ENCODE measurements at places on chromosomes 12 and 14.

GRCh38 chr12:91093341-91093740 is 18.0 kb downstream of the LUM start:
- DNase-seq: no peak

DNA sequence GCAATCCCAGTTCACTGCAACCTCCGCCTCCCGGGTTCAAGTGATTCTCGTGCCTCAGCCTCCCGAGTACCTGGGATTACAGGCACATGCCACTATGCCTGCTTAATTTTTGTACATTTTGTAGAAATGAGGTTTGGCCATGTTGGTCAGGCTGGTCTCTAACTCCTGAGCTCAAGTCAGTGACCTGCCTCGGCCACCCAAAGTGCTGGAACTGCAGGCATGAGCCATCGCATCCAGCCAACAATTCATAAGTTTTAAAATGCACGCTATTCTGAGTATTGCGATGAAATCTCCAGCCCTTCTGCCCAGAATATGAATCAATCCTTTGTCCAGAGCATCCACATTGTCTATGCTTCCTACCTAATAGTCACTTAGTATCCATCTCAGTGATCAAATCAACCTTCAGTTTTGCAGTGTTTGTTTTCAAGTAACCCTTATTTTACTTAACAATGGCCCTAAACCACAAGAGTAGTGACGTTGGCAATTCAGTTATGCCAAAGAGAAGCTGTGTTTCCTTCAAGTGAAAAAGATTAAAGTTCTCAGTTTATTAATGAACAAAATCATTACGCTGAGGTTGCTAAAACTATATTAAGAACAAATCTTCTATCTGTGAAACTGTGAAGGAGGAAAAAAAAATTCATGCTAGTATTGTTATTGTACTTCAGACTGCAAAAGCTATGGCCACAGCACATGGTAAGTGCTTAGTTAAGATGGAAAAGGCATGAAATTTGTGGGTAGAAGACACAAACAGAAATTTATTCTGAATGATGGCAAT is 11.0 kb downstream of the GCH1 start:
- DNase-seq: no peak

DNA sequence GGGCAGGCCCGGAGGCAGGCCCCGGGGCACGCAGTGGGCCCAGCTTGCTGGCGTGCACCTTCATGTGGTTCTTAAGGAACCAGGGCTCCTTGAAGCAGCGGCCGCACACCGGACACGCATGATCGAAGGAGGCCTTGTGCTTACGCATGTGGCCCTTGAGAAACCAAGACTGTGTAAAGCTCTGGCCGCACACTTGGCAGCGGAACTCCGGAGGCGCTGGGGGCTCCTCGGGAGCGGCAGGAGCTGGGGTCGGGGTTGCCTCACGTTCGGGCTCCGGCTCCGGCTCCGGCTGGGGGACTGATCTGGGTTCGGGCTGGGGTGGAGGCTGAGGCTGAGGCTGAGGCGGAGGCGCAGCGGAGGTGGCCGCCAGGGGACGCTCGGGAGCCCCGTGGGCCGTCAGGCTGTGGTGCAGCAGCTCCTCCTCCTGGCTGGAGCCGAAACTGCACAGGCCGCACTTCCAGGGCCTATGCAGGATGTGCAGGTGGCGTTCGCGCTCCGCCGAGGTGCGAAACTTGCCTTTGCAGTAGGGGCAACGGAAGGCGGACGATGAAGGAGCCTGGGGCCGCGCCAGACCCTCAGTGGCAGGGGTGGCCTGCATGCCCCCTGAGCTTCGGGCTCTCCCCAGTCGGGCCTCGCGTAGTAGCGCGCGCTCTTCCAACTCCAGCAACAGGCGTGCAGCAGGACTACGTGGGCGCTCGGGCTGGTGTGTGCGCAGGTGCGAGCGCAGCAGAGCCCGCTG is 6.0 kb downstream of the ZNF219 start:
- peak; percentile 87 for DNase-seq

DNA sequence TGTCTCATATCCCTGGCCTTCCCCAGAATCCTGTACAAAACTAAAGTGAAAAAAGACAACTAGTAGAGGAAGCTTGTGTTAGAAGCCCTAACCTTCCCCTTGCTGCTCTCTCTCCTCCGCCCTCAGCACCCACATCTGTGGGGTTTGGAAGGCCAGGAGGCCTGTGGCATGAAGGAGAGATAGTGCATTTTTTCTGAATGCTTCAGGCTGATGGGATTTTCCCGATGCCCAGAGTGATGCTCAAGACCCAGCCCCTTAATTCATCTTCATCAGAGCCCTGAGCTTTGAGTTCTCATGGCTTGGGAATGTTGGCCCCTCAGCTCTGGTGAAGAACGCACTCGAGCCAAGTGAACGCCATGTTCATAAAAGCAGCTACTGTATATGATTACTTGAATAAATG is 5.9 kb downstream of the FGF6 start:
- no peak for DNase-seq

- peak; percentile 73 for DNase-seq
Observed at GRCh38 chr12:12070674-12071656, at the start of gene BCL2L14. Gene BCL2L14, plus strand, starts transcription at chr12:12070939. Its CDS starts 8,367 bp downstream, at chr12:12079306.

DNA sequence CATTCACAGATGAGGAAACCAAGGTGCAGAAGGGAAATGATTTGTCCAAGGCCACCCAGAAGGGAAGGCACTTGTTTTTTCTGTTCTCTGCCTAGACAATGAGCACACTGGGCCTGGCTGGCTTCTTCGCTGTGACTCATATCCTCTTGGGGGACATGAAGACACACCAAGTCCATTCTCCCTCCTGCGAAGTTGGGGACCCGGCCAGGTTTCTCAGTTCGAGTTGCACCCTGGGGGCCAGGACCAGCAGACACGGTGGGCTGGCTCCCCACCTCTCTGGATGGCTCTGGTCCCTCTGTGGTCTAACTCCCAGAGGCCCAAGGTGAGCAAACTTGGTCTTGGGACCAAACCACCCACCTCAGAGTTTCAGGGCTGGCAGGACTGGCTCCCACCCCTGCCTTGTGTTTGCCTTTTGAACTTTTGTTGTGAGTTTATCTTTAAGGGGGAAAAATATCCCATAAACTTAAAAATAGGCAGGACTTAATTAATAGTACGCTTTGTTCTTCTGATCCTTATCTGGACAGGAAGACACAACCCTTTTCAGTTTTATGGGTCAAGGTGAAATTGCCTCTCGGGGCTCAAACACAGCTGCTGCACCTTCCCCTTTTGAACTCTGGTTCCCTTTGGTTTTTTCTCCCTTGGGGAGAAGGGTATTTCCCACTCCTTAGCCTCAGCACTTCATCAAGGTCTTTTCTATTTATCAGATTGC is 9.0 kb upstream of the MLEC start:
- DNase-seq: no peak

- DNase-seq: no peak
Observed at GRCh38 chr14:101068313-101069227, 165.0 kb upstream of the RTL1 start.

DNA sequence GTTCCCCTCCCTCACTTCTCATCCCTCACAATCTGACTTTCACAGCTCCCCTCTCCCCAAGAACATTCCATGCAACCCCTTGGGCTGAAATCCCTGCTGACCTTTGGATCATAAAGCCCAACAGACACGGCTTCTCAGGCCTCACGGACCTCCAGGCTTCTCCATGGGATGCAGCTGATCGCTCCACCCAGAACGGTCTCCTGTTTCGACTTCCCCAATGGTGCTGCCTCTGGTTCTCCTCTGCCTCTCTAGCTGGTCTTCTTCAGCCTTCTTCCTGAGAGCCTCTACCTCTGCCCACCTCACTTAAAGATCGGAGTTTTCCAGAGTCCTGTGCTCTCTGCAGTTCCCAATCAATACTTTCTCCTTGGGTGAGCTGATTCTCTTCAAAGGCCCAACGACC is 17.8 kb upstream of the PRMT8 start:
- no peak for DNase-seq

DNA sequence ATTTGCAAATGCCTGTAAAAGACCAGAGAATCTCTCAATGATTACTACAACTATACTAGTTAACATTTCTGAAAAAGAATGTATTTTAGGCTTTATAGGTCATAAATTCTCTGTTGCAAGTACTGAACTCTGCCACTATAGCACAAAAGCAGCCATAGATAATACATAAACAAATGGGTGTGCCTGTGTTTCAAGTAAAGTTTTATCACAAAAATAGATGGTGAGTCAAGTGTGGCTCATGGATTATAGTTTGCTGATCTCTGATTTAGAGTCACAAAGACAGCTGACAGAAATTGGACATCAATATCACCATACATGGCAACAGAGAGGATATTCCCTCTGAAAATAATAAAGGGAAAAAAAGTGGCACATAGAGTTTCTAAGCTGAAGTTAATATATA is 68.1 kb downstream of the FSCB start:
- DNase-seq: no peak

DNA sequence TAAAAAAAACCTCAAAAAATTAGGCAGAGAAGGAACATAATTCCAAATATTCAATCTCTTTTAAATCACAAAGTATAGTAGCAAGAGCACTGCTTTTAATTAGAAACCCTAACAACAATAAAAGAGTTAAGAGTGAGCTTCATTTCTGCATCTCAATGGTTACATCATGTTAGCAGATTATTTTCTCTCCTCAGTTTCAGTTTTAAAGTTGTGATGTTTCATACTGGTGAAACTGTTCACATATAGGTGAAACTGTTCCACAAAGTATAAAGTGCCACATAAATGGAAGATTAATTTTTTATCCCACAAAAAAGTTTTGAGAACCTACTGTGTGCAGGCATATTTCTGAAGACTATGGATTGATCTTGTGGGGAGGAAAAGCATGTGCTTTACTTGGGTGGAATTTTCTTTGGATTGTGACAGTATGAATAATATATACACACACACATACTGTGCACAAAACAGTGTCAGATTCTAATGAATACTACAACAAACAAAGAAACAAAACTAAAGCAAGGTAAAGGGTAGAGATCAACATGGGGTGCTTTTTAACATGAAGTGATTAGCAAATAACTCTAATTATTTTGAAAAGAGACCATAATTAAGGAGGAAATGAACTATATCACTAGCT is 17.1 kb downstream of the LUM start:
- no peak for DNase-seq

GRCh38 chr14:34453226-34453625 is 8.8 kb downstream of the SPTSSA start:
- no peak for DNase-seq

DNA sequence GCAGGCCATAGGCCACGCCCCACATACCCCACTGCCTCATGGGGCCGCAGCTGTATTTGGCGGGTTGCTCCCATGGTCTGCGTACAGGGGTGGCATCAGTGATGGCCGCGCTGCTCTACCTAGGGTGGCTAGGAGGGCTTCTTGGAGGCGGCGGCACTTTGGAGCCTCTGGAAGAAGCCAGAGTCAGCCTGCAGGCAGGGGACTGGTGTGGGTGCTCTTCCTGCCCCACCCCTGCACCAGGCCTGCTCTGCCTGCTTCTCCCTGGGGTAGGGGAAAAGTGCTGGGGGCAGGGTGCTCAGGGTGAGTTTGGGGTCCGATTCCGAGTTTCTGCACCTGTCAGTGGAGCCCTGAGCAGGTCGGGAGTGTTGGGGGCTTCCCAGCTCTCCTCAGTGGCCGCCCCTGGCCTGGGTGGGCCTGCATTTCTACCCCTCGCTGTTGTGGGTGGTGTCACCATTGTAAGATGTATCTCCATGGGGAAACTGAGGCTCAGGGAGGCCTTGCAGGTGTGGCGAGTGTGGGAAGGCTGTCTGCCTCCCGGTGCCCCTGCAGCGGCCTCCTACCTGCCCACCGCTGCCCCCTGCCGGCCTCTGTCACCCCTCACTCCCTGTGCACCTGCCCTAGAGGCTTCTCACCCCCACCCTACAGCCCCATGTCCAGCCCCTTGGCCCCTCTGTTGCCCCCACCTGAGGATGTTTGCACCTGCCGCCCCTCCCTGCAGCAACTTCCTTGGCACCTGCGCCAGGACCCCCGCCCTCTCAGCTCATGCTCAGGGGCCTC is 5.5 kb downstream of the CEP170B start:
- no peak for DNase-seq

DNA sequence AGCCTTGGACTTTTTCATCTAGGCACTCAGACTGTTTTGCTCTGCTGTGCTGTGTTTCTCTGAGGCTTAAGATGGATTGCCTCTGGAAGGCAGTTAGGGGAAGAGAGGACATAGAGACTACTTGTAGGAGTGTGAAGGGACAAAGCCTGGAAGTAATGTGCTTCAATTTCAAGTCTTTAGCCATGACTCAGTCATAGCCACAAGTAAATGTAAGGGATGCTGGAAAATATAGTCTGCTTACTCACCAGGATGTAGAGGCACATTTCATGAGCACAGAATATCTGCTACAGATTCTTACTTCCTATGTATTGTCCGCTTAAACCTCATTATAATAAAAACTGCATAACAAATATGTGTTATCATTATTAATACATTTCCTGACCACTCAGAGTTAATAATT is 794.3 kb upstream of the NOVA1 start:
- no peak for DNase-seq

- no peak for DNase-seq
Observed at GRCh38 chr14:68278576-68279436, 459.2 kb downstream of the RAD51B start.

DNA sequence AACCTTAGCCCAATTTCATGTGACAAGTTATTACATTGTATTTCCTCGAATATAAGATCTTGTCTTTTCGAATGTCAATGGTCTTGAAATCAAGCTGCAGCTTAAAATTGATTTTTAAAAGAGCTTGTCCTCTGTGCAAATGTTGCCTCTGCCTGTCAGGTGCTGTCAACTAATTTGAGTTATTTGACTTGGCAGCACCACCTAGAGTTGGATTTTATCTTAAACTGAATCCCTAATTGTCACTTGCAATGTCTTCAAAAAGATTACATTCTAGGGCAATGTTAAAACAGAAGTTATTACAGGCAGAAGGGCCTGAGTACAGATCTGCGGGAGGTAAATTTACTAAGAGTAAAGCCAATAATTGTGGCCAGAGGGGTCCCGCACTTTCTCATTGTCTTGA is 26.2 kb upstream of the TUNAR start:
- DNase-seq: no peak

DNA sequence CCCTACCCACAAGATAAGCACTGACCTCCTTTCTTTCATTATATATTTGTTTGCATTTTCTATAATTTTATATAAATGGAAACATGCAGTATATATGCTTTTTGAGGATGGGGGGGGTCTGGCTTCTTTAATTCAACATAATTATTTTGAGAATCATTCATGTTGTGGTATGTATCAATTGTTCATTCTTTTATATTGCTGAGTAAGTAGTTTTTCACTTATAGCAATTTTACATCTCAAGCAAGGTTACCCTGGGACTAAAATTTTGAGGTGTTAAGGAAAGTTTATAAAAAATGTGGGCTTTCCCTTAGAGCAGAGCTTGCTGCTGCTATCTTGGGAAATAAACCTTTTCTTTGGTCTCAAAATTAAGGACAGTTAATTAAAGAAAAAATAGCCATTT is 89.9 kb upstream of the EGLN3 start:
- no peak for DNase-seq

DNA sequence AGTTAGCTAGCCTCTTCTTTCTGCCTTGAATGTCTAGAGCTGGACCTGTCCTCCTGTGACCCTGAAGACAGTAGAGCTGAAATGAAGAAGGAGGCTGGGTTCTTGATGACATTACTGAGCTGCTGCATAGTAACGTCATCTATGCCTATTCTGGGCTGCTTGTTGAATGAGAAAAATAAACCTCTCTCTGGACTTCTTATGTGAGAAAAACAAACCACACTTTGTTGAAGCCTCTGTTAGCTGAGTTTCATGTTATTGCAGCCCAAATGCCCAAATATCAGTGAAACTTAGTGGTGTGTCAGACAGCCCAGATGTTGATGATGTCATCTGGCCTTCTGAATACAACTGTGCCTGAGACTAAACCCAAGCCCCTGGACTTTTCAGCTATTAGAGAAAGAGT is 67.0 kb upstream of the MAX start:
- DNase-seq: no peak

- DNase-seq: no peak
Observed at GRCh38 chr14:85590784-85591183, 60.8 kb downstream of the FLRT2 start.

- no peak for DNase-seq
Observed at GRCh38 chr12:48263617-48264016, 60.5 kb upstream of the OR10AD1 start.
